ENCODE measurements at places on chromosomes 3 and 15. TPM values are rescaled to one million over a fixed set of nuclear protein-coding genes. Genes with fewer than 3 reads are reported as not detected.
A peak's percentile ranks its signal among the peaks of the same experiment; 100 is the strongest.

- no peak for DNase-seq
These were observed 3.7 kb upstream of the GNAI2 start for GRCh38 chr3:50232303-50232702.

- no peak for DNase-seq
These were observed 191.8 kb downstream of the CGGBP1 start for GRCh38 chr3:87867001-87867400.

CD80 gene
- not detected for total RNA-seq

- no peak for DNase-seq
These were observed 7.4 kb downstream of the TLR9 start for GRCh38 chr3:52218026-52218425.

DNA sequence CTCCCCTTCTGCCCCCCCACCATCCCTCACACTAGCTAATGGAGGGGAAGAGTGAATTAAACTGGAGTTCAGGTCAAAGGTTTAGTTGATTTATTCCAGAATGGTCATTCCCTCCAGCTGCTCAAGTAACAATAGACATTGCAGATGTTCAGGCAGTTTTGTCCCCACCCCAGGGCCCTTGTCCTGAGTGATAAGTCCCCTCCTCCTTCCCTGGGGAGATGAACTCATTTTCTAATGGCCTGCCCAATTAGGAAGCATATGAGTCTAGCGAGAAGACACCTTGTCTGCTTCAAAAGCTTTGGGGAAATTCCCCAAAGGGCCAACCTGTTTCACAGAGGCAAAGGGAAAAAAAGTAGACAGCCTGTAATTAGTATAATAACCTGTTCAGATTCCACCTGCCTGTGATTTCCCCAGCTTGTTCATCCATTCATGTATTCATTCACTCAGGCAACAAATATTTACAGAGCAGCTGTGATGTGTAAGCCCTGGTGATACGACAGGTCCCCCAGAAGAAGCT, 165.3 kb downstream of the SHQ1 start:
- no peak for DNase-seq

CDHR4 gene
- not detected for total RNA-seq

OXTR gene
- total RNA-seq = 0.61 TPM

GOLGA8Q gene
- 2.3 TPM for total RNA-seq

DNA sequence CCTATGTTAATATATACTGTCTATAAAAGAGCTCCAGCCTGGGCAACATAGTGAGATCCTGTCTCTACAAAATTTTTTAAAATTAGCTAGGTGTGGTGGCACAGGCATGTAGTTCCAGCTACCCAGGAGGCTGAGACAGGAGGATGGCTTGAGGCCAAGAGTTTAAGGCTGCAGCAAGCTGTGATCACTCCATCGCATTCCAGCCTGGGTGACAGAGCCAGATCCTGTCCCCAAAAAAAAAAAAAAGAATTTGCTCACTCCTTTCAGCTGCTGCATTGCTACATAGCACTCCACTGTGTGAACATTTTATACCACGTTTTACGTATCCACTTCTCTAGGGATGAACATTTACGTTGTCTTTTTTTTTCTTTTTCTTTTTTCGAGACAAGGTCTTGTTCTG, 6.0 kb upstream of the TSEN2 start:
- no peak for DNase-seq

- DNase-seq = no peak
These were observed 347.0 kb downstream of the GRM7 start for GRCh38 chr3:7207928-7208327.

DNA sequence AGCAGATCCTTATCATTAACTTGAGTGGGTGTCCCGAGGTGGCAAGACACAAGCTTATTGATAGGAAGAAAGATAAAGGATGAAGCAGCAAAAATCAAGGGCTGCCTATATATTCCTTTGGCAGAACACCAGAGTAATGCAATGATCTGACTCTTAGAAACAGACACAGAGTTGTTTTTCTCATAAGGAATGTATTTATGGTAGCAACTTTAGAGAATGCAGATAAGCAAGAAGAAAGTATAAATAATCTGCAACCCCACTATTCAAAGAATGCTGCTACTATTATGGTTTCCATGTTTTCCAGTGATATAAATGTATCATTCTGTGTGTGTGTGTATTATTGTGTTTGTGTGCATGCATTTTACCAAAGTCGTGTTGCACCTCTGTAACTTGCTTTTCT, 208.3 kb downstream of the THSD4 start:
- DNase-seq = no peak

KCNMB3 gene
- total RNA-seq = 2.3 TPM

DNA sequence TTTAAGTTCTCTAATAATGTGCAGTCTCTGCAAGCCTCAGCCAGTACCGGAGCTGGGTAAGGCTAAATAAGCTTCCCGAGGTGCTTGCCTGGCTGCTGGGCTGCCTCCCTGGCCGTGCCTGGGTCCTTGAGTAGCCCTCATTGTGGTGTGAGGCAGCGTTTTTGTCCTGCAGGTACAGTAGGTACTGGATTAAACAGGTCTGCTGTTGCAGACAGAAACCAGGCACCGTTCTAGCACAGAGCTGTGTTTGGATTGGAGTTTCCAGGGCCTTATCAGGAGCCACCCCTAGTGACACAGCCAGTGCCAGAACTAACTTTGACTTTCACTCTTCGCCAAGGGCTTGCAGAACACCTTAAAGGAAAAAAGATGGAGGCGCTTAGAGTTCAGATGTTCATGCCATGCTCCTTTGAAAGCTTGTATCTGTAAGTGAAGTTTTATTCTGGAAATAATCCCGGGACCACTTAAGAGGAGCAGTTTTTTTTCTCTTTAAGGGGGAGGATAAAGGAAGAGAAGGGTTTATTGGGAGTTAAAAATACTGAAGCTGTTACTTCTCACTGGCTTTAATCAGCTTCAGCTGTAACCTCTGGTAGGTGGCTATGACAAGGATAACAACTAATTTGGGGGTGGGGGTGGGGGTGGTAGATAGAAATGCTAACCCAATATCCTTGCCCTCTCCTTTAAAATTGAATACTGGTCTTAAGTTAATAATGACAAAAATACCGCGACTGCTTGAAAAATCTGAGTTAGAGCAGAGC, 126.8 kb downstream of the MITF start:
- peak; percentile 58 for DNase-seq

DNA sequence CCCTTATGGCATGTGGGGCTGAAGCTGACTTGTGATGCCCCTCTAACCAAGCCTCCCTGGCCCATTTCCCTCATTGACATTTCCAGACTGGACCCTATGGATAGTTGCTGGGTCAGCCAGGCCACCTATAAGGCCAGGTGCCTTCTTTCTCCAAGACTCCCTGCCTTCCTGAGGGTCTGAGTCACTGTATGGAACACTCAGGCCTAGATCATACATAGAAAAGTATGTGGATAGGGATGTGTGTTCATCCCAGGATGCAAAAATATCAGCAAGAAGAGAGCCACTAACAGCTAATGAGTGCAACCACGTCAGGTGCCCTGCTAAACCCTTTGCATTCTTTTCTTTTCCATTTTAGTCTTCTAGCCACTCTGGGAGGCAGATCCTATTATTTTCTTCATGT, 168.4 kb upstream of the WNT5A start:
- no peak for DNase-seq

DNA sequence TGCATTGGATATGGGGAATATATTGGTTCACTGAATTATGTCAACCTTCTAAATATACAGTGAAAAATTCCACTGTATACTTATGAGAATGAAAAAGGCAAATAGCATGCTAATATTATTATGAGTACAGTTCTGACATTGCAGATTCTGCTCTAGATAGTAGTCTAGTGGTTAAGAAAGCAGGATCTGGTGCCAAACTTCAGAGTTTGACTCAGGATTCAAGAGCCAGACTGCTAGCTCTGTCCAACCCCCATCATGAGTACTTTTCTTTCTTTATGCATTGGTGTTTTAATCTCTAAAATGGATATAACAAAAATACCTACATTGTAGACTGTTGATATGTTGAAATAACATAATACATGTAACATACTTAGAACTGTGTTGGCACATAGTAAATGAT, 57.3 kb upstream of the PLSCR4 start:
- no peak for DNase-seq

KLHL40 gene
- not detected for total RNA-seq

- no peak for DNase-seq
These were observed 129.7 kb upstream of the TPM1 start for GRCh38 chr15:62912808-62913207.

LMOD3 gene
- total RNA-seq = not detected

GRCh38 chr3:46835054-46835453, 28.2 kb downstream of the MYL3 start:
- no peak for DNase-seq

HGD gene
- total RNA-seq = 81.7 TPM

MAP4 gene
- 27.6 TPM for total RNA-seq

- no peak for DNase-seq
These were observed 10.3 kb upstream of the STAB1 start for GRCh38 chr3:52484680-52485461.

DNA sequence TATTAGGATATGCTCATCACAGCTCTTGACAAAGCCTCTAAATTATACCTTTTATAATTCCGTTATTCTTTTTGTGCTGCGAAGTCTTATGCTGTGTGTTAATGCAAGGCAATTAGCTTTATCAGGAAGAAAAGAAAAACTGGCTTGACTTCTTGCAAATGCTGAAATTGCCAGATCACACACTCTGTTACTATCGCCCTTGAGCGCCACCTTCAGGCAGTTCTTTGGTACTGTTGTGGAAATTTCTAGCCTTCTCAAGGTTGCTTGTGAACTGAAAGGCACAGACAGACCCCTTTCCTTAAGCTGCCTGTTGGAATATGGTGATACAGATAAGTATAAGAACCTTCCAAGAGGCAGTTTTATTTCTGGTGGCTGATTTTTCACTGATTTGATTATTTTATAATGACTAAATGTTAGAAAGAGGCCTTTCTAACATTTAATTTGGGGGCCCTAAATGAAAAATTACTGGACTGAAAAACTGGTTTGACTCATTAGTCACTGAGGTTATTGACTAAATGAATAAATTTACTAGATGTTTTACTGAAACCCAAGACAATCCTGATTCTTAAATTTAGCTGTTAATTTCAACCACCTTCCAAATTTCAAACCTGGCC, 126.2 kb upstream of the RASGRP1 start:
- peak; percentile 41 for DNase-seq

- no peak for DNase-seq
These were observed 96.1 kb upstream of the PLSCR5 start for GRCh38 chr3:146701246-146701645.

LMAN1L gene
- total RNA-seq = not detected

DNA sequence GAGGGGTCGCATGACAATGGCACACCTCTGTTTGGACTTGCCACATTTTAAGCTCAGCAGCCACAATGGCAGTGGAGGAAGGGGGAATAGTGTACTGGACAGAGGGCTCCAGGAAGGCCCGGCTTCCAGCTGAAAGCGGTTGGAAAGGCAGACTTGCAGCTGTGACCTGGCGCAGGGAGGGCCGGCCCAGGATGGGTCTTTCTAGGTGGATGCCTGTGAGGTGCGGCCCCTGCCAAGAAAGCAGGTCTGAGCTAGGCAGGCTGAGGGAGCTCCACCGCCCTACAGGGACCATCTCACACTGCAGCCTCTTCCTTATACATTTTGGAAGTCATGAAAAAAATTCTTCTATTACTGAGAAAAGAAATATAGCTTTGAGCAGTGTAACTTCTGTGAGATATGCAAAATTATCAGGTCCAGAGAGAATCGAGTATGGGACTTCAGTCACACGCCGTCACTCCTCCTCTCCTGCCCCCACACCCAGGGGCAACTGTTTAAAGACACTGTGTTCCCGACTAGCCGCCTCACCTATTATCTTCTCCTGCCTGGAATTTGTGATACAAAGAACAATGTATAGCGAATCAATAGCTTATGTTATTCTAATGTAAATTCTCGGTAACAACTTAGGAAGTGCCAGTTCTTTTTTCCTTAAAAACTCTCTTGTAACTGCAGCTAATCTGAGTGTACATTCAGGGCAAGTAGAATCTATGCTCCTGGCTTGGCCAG, 331.0 kb downstream of the OCA2 start:
- DNase-seq = no peak

DNA sequence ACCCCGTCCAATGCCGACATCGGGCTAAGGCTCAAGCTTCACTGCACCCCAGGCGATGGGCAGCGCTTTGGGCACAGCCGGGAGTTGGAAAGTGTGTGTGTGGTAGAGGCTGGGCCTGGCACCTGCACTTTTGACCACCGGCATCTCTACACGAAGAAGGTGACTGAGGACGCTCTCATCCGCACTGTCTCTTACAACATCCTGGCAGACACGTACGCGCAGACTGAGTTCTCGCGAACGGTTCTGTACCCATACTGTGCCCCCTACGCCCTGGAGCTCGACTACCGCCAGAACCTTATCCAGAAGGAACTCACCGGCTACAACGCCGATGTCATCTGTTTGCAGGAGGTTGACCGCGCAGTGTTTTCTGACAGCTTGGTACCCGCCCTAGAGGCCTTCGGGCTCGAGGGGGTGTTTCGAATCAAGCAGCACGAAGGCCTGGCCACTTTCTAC, 1.0 kb downstream of the PDE12 start:
- DNase-seq = peak; percentile 32

DNA sequence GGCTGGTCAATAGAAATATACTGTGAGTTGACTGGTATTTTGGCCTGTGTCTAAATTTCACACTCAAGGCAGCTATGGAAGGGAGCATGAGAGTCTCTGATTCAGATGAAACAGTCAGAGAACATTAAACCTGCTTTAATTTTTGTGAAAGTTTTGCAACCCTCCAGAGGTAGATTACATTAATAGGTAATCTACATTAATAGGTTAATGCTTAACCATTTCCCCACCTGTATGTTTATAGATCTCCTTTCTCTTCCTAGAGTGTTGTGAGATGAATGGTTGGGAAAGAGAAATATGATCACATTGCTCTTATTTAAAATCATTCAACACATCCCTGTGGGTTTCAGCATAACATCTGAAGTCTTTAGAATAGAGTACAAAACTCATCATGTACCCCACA, 586.9 kb upstream of the DPPA4 start:
- DNase-seq = peak; percentile 77

MGA gene
- total RNA-seq = 21.0 TPM

DNA sequence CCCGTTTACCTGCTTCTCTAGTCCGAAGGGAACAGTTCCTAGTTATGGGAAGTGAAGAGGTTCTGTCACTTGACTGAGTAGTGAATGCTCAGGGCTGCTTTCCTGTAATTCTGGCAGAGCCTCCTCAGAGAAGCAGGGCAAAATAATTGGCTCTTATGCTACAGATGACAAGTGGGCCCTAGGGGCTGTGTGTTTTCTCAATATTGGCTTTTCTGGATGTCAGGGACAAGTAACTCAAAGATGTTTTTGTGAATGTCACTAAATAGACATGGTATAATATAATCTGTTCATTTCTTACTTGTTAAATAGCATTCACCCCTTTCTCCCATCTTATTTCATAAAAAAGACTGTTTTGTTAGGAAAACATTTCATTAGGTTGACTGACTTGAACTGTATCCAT, 40.1 kb downstream of the SGO1 start:
- no peak for DNase-seq

GP5 gene
- not detected for total RNA-seq

Data from Caki2 (cell line).